ENCODE measurements at places on chromosomes 12 and 14.

DNA sequence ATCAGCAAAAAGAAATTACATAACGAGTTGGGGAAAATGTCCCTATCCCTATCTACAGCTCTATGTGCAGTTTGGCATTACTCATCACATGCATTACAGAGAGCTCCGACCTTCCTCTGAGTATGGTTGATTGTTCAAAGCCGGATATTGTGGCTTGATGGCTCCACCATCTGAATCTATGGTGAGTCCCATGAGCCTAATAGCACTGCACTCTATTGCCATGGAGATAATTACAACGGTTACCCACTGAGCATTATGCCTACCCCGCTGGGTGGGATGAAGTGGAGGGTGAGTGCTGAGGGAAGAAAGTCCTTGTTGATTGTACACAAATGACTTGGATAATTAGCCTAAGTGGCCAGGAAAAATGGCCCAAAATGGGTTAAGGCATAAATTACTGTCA lies 800.5 kb downstream of the NRXN3 start:
- DNase-seq, result no peak

DNA sequence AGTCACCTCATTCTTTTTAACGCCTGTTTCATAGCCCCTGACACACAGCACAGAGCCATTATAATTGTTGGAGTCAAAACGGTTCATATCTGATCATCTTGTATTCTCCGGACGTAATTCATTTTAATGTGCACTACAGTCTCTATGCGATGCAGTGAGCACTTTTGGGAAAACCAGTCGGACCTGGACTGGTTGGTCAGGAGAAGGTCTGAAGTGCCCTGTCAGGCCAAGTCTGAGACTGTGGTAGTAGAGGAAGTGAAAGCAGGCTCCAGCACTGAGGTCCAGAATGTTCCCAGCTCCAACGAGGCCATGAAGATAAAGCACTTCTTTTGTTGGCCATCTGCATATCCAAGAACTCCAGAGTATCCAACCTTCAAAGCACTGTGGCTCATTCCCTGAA lies 117.1 kb upstream of the NCOR2 start:
- DNase-seq, result no peak

- DNase-seq, result no peak
These were observed 115.4 kb upstream of the PRICKLE1 start for GRCh38 chr12:42704810-42705401.

DNA sequence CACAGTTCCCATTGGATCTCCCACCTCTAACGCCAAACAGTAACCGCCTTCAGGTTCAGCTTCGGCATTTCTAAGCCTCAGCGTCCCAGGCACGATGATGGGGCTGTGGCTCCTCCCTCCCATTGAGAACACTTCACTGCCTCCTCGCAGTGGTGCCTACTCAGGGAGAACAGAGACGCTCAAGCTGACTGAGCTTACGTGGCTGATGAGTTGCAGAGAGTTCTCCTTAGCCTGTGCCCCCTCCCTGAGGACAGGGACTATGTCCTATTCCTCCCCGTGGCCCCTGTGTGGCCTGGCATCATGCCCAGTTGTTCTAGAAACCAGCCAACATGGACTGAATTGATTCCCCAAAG lies 87.0 kb downstream of the ITPK1 start:
- no peak for DNase-seq

- DNase-seq, result no peak
These were observed 89.7 kb upstream of the PARP11 start for GRCh38 chr12:3962631-3963483.

DNA sequence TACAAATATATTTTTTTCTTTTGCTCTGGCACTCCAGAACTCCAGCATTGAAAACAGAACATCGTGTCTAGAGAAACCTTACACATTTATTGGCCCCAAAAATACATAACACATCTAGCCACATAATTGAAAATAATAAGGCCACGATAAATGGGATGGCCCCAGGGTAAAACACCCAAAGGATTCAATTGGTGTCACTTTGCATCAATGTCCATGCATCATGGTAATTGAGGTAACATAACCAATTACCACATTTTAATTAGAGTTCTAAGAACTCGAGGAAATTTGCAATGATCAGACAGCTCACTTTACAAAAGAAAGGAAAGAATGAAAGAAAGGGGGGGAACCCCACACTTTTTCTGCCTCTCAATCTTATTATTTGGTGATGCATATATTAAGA lies 151.8 kb upstream of the NPAS3 start:
- DNase-seq, result no peak

DNA sequence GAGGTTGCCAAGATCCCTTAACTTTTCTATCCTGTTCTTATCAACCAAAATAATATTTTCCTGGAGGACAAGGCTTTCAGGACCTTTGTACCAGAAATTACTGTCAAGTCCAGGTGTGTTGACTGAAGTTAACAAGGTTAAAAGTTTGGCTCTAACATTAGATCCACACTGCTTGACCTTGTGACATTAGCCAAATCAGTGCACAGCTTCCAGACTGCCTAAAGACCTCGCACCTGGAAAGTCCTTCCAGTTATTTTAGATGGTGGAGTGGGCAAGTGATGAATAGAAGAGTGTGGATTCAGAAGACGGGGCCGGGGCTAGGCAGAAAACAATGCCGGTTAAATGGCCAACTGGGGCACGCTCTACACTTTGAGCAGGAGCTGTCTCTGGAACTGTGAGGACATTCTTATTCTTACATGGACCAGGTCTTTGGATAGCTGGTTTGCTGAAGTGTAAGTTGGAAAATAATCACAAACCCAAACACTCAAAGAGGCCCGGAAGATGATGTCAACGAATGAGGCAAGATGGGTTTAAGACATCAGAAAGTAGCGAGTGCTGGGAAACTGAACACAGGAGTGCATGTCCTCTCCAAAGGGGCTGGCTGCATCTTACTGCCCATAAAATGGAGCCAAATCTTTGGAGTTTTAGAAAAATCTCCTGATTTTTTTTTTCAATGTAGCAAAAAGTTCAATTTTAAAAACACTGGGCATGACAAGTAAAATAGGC lies 56.3 kb downstream of the NIN start:
- DNase-seq, result no peak

DNA sequence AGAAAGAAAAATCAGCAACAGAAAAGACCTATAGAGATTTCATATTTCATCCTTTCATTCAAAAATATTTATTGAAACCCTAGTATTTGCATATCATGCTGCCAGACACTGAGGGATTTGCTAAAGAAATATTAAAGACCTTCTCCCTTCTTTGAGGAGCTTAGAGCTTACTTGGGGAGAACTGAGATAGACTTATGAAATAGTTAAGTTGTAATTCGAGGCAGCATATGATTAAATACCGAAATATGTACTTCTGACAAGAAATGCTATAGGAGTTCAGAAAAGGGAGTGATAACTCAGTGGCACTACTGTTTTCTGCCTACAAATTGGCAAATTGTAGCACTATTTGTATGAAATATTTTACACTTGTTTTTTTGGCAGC lies 59.1 kb downstream of the PLXNC1 start:
- DNase-seq, result no peak

DNA sequence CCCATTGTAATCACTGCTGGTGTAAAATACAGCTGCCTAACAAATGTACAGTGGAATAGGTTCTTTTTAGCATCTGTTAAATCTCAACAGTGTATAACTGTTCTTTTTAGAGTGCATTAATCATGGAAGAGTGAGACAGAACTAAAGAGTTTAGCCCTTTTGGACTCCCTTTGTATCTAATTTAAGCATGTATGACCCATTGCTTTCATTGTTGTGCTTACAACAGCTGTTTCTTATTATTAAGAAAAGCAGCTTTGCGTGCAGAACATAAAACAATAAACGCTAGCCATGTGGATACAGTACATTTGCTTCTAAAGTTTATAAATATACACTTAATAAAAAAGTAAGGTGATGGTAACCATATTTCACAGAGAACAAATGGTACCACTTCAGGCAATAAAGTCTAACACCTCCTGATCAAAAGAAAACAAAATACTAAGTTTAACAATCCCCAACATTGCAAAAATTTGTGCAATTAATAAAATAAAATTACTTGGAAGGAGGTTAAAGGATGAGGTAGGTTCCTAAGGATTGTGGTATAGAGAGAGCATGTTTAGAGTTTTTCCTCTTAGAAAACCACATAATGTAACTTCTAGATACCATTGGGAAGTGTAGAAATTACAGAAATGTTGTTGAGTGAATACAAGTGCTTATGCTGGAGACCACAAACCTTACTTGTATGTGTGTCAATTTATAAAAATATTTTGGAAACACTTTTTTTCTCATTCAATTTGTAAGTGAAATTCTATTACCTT lies 448.7 kb downstream of the SLC6A15 start:
- no peak for DNase-seq

- no peak for DNase-seq
These were observed 39.4 kb downstream of the STAB2 start for GRCh38 chr12:103626498-103626897.

GRCh38 chr12:25101092-25101445 lies 93.9 kb downstream of the DNAI7 start:
- DNase-seq, result no peak

- no peak for DNase-seq
These were observed 13.8 kb downstream of the CCDC92 start for GRCh38 chr12:123958876-123959275.

- no peak for DNase-seq
These were observed 172.7 kb downstream of the APAF1 start for GRCh38 chr12:98817742-98818141.

GRCh38 chr12:100490056-100490455 lies 16.4 kb downstream of the NR1H4 start:
- DNase-seq, result no peak

DNA sequence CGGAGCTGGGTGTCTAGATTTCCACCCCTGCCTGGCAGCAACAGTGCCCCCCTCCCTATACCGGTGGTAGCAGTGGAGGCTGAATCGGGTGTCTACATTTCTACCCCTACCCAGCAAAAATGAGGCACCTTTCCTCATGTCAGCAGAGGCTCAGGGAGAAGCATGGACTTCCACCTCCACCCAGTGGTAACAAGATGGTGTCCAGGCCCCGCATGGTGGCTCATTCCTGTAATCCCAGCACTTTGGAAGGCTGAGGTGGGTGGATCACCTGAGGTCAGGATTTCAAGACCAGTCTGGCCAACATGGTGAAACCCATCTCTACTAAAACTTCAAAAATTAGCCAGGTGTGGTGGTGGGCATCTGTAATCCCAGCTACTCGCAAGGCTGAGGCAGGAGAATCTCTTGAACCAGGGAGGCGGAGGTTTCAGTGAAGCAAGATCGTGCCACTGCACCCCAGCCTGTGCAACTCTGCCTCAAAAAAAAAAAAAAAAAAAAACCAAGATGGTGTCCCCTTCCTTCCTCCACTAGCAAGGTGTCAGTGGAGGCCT lies 35.5 kb upstream of the OR5AU1 start:
- DNase-seq, result no peak

All from neural crest cell (in vitro differentiated cells).